ENCODE measurements at places on chromosomes 7 and 10. TPM values are rescaled to one million over a fixed set of nuclear protein-coding genes. Genes with fewer than 3 reads are reported as not detected.

The DBNL gene
- total RNA-seq: 165 TPM

The SEMA3C gene
- total RNA-seq: not detected

The NPTX2 gene
- not detected for total RNA-seq

The IFT22 gene
- total RNA-seq: 6.0 TPM

The GIMAP7 gene
- total RNA-seq: 291 TPM

The MEOX2 gene
- not detected for total RNA-seq

The CPED1 gene
- 0.15 TPM for total RNA-seq

The FGL2 gene
- 4.4 TPM for total RNA-seq

The APBB1IP gene
- total RNA-seq: 59.3 TPM

The KCNMA1 gene
- total RNA-seq: 0.17 TPM

The TAS2R5 gene
- 0.83 TPM for total RNA-seq

Measured in T-helper 1 cell treated with Interleukin-12 subunit alpha and Interleukin-12 subunit beta and Interleukin-4 antibody, amounts not matched to agents 30 ng/mL and 1 ng/mL, for 36 hours (primary cell).